ENCODE measurements at places on chromosomes 7 and 10.

DNA sequence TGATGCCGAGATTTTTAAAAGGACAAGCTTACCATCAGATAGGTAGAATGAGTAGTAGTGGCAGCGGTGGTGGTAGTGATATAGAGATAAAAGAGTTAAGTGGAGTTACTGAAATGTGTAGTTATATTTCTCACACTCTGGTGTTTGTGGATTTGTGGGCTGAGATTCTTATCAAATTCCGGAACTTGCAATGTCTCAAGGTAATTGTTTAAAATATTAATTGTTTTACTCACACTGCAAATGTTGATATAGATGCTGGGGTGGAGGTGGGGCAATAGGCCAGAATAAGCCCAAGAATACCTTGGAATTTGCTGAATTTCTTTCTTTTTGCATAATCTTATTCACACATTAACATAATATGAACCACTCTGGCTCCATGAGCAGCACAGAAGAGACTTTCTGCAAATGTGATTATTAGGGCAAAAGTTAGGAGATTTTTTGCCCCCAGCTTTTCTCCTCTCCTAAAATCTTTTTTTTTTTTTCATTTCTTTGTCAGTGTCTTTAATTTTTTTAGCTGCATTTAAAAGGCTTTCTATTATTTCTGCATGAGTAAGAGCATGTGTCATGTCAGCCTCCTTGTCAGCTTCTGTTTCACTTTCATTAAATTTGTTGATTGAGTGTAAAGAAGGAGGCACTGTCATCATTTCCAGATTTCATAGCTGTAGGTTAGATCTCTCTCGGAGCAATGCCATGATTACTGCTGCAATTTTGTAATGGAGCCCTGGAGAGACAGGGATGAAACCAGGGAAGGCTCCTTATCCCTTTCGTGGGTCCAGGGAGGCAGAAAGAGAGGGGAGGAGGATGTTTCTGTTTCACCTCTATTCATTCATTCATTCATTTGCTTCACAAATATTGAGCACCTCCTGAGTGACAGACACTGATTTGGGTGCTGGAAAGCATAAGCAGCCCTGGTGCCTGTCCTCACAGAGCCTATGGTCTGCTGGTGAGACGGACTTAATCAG is 13.1 kb upstream of the SGMS1 start:
- DNase-seq = no peak

- DNase-seq = no peak
Measured at GRCh38 chr7:16904076-16904475, 22.3 kb upstream of the AGR3 start.

GRCh38 chr7:121901026-121901425 is 28.1 kb downstream of the PTPRZ1 start:
- DNase-seq = no peak

- no peak for DNase-seq
Measured at GRCh38 chr7:44187636-44188416, 1.4 kb downstream of the GCK start.

GRCh38 chr7:81525841-81526240 is 244.0 kb downstream of the HGF start:
- DNase-seq = no peak

DNA sequence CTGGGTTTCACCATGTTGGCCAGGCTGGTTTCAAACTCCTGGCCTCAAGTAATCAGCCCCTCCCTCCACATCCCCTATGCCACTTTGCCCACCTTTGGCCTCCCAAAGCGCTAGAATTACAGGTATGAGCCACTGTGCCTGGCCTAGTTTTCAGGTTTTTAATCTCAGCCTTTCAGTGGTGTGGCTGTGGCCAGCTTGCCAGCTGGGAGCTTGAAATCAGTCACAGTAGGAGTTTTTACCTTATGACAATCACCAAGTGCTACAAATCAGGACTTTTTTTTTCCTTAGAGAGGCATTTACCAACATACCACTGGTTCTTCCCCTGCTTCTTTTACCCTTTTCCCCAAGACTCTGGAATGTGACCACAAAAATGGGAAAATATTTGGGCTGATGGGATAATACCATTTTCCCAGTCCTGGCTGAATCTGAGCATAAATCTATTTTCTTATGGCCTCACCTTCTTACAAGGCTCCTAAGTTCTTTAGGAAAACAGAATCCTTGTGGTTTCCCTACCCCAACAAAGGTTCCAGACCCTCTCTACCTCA is 6.2 kb downstream of the STEAP4 start:
- DNase-seq = no peak

- DNase-seq = no peak
Measured at GRCh38 chr7:80843018-80843677, 75.7 kb downstream of the SEMA3C start.

DNA sequence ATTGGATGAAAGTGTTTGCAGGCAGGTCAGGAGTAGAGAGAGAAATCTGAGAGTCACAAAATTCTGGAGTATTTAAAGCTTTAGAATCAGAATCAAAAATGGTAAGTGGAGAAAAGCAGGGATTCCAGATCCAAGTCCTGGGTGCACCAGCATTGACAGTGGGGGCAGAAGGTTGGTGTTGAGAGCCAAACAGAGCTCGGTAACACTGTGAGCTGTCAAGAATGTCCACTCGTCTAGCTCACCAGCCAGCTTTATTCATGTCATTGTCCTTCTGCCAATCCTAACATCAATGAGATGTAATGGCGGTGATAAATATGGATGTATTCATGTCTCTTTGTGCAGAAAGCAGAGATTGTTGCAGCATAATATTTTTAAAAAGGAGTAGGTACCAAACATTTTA is 128.8 kb downstream of the KLF6 start:
- no peak for DNase-seq

DNA sequence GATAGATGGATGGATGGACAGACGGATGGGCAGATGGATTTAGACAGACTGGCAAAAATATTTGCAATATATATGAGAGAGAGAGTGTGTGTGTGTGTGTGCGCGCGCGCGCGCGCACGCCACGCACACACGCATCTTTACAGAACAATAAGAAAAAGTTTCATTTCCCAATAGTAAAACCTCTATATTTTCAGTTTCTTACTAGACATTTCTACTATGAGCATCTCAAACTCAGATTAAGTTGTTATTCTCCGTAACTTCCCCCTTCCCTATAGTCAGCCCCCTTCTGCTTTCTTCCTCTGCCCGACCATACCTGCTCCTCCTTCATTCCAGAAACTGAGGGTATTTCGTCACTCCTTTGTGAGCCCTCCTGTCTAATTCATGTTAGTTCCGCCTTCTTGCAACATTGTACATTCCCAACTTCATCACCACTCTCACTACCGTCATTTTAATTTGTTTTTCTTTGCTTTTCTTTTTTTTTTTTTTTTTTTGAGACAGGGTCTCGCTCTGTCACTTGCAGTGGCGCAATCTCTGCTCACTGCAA is 154.4 kb upstream of the SH2B2 start:
- DNase-seq = no peak

GRCh38 chr10:96596422-96597407 is 9.9 kb upstream of the TM9SF3 start:
- DNase-seq = no peak

GRCh38 chr7:27930910-27931476 is 191.0 kb downstream of the TAX1BP1 start:
- DNase-seq = no peak

GRCh38 chr7:46534664-46535588 is 613.9 kb upstream of the IGFBP3 start:
- no peak for DNase-seq

DNA sequence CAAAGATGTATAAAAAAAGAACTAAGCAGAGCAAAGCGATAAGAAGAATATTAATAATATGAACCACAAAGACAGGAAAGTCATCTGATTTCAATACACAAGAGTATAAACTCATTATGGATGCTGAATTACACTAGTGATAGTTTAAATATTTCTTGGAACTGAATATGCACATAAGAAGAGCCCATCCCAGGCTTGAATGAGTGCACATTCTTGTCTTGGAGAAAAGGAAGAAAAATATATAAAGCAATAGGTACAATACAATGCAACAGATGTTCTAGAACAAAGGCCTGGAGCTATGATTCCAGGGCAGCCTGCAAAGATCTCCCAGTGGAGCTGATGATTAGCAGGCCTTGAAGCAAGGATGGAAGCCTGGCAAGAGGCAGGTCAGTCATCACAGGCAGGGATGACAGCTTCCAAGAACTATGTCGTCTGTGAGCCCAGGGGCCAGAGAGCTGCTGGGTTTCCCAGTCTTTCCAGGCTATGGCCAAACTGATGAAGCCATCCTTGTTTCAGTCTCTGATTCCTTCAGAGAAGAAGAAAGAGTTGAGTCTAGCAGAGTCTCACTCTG is 277.6 kb downstream of the KCNMA1 start:
- DNase-seq = no peak

DNA sequence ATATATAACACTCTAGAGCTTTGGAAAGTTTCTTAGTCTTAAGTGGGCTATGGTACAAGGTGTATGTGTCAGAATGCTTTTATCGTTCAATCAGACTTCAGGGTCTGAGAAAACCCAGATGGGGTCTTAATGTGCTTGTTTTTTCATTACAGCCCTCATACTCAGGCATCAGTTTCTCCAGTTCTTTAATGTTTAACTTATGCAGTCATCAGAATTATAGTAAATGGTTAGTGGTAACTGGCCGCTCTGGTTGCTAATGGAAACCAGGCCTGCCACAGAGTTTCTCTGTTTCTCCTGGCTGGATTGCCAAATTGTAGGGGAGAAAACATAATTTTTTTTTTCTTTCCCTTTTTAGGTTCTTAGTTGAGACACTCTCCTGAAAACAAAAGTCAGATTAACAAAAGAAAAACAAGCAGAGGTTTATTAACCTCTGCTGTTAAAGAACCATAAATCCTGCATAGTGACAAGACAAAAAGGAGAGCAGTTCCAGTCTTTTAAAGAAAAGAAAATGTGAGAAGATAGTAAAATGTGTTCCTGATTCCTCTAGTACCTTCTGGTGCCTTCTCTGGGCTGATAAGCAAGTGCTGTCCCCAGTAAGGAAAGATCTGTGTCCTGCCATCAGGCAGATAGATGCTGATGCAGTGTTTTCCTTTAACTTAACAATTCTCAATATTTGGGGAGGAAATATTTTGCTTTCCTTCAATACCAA is 21.5 kb upstream of the GHITM start:
- no peak for DNase-seq

- DNase-seq = no peak
Measured at GRCh38 chr10:52965509-52965908, 192.9 kb upstream of the MBL2 start.

DNA sequence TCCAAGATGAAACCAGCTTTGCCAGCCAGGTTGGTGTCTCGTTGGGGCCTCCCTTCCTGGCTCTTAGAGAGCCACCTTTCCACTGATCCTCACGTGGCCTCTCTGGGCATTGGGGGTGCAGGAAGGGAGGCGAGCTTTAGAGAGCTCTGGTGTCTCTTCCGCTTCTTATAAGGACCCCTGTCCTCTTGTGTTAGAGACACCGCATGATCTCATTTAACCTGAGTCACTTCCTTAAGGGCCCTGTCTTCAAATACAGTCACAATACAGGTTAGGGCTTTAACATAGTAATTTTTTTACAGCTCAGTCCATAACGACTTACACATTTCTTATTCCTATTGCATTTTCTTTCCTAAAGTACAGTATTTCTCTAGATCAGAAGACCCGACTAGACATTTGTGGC is 535.8 kb downstream of the SDK1 start:
- no peak for DNase-seq

DNA sequence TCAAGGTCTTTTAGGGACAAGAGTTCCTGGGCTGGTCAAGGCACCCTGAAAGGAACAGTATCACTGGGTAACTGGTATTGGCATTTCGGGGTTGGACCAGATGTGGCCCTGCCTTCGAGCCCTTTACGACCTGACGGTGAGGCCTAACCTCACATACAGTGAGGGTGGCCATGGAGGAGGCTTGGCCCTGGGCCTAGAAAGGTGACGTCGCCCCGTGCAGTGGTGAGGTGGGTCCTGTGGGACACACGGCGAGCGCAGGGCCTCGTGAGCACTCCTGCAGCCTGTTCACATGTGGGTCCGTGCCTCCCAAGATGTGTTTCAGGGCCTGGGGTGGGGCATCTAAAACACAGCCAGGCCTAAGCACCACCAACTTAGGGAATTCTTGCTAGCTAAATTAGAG is 36.1 kb downstream of the CRHR2 start:
- DNase-seq = no peak

GRCh38 chr7:112759905-112760304 is 30.3 kb downstream of the TMEM168 start:
- no peak for DNase-seq

- no peak for DNase-seq
Measured at GRCh38 chr7:85336086-85336485, 149.2 kb upstream of the SEMA3D start.

DNA sequence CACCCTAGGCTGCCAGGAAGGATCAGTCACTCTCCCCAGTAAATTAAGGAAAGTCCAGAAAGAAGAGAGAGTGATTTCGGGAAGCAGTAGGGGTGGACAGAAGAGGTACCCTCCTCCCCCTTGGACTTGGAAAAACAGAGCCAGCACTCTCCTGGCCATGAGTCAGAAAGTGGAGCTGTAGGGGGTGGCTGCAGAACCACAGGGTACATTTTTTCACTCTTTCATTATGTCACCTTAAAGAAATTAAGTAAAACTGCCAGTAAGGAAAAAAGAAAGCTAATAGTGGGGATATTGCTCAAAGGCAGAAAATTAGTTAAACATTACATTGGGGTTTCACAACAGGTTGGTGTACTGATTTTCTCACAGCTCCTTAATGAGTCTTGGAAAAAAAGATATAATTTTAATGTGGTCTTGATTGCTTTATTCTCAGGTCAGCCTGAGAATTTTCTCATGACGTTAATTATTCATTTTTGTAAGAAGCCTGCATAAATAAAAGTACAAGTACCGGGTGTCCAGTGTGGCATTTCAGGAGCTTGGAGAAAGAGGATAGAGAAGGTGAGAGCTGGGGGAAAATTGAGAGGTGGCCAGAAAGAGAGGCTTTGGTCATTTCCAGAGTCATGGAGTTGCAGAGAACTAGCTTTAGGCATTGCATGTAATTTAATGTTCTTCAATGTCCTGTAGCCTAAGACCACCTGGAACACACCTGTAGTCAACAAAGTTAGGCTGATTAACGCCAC is 23.2 kb upstream of the AOAH start:
- no peak for DNase-seq

GRCh38 chr7:101186844-101187428 is 6.8 kb upstream of the NAT16 start:
- no peak for DNase-seq

DNA sequence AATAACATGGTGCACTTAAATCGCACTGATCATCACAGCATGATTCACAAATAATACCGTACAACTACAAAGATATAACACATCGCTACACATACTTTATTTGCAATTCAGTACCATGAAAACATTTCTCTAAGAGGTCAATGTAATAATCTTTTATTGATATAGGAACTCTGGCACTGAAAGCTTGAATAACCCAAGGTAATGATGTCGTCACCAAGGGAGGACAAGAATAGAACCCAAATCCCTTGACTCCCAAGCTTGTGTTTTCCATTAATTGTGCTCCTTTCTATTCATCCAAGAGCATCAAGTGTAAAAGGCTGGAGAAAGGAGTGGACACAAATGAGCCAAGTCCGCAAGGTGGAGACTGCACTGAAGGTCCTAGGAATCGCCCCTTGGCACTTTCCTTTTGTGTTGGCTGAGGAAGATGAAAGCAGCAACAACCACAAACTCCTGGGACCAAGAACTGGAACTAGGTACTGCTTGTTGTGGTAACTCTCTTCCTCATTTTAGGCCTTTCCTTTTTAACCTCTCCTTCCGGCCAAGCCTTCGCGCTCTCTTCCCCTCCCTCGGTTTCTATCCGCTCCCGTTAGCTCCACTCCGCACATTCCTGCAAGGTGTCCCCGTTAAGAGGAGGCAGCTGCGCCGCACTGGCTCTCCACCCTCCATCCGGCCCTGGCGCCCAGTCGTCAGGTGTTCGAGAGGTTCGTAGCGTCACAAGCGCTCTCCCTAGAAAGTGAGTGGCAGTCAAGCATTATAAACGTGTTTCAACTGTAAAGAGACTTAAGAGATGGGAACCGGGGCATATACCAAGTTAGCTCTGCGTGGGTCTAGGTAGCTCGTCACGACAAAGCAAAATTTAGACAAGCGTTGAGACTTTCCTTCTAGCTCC is 1.0 kb upstream of the CBLL1 start:
- no peak for DNase-seq
